GM23338 (cell line): ENCODE measurements at places on chromosomes 2 and 18. TPM values are rescaled to one million over a fixed set of nuclear protein-coding genes. Genes with fewer than 3 reads are reported as not detected.

The LAMA3 gene
- 2.6 and 4.9 TPM in 2 replicates for total RNA-seq

The SPC25 gene
- 23.4 and 24.7 TPM in 2 replicates for total RNA-seq

The PPP1R1C gene
- 3.5 and 5.7 TPM in 2 replicates for total RNA-seq

The HOXD3 gene
- not detected in 2 replicates for total RNA-seq
